ENCODE measurements at places on chromosomes 7 and 10.

DNA sequence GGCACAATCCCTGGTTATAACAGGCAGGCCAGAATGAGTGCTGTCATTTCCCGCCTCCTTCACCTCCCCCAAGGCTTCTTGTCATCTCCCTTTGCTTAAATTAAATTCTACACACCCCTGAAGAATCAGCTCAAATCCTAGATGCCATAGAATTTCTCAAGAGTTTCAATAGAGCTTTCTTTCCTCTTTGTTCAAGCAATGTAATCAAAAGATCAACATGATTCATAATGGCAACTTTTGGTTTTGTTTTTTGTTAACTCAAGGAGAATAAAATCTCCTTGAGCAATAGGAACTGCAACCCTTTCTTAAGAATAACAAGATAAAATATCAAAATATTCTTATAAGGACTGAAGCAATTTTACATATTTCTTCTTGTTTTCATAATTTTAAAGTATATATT, 180.8 kb upstream of the CDK1 start:
- no peak for DNase-seq

GRCh38 chr7:69896121-69896520, 297.8 kb downstream of the AUTS2 start:
- DNase-seq, result no peak

GRCh38 chr10:122571892-122572291, 11.3 kb downstream of the DMBT1 start:
- no peak for DNase-seq

DNA sequence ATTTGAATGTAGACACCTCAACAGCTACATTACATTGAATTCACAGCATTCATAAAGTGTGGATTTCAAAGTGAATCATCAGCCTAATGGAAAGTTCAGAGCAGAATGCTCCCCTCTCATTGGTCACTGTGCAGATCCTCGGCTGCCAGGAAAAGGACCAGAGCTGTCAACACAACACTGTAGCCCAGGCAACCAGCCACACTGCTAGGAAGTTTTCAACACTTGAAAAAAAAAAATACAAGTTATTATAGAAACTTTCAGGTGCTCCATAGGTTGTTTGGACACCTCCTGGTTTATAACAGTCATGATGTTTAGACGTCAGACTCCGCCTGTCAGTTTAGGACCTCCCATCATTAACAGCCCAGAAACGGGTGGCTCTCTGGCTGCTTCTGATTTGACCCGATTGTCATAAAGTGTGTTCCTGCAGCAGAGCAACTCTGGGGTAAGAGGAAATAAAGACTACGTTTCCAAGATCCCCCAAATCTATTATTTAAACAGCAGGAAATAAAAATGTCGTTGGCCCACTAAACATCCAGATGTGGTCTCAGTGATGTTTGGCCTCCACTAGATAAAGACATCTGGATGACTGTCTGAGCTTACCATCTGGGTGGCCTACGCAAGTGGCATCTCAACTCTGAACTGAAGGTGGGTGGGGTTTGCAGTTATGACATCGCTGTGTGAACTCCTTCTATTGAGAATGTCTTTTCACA, 117.4 kb downstream of the CABCOCO1 start:
- no peak for DNase-seq

GRCh38 chr7:90709501-90710465, 113.7 kb downstream of the CDK14 start:
- no peak for DNase-seq

GRCh38 chr7:27107391-27108381, 5.2 kb upstream of the HOXA2 start:
- no peak for DNase-seq

DNA sequence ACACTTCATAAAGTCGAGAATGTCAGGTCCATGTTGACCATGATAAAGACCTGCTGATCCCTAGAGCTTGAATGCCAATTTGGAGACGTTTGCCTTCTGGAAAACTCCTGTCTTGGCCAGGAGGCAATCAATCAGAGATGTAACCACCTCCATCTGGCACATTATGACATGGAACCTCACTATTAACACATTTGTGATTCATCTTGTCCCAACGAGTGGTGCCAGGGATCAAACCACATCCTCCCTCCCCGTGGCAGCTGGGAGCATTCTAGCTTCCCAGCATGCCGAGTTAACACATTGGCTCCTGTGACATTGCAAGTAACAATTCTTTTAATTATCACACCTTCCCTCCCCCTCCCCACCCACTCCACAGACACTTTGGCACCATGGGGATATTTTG, 84.0 kb upstream of the PPP1R17 start:
- DNase-seq, result no peak

- no peak for DNase-seq
Observed at GRCh38 chr7:41058986-41059741, 643.7 kb downstream of the INHBA start.

DNA sequence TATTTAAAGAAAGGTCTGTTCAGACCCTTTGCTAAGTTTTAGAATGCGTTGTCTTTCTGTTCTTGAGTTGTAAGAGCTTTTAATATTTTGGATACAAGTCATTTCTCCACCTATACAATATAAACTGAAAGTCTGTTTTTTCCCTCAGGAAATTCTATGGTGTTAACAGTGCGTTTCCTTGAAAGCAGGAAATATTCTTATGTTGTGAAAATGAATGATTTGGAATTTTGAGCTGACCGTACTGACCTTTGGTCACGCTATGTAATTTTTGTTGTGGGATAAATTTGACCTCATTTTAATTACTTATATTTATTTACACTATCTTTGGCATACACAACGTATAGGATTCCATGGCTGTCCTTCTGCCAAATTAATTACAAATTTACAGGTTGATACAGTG, 43.5 kb downstream of the PUS7 start:
- DNase-seq, result no peak

DNA sequence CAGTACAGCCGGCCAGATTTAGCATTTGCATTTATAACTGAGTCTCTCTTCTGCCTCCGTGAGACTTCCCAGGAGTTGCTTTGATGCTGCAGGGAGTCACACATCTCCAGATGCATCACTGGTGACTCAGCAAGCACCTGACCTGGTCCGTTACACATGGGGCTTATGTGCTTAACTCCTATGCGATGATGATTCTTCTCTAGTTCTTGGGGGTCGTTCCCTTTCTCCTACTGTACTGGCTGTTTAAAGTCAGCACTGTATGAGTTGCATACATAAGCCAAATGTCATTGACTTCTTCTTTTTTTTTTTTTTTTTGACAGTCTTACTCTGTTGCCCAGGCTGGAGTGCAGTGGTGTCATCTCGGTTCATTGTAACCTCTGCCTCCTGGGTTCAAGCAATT, 13.0 kb upstream of the AKR1E2 start:
- no peak for DNase-seq

GRCh38 chr7:132580277-132580676, 4.0 kb upstream of the PLXNA4 start:
- DNase-seq, result no peak

DNA sequence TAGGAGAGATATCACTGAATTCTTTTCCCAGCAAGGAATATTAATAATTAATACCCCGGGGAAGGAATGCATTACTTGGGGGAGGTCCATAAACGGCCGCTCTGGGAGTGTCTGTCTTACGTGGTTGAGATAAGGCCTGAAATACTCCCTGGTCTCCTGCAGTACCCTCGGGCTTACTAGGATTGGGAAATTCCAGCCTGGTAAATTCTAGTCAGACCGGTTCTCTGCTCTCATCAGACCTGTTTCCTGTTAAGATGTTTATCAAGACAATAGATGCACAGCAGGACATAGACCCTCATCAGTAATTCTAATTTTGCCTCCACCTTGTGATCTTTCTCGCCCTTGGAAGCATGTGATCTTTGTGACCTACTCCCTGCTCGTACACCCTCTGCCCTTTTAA, 162.8 kb upstream of the KCND2 start:
- DNase-seq, result no peak

- no peak for DNase-seq
Observed at GRCh38 chr10:72353965-72354355, 759 bp downstream of the DNAJB12 start.

DNA sequence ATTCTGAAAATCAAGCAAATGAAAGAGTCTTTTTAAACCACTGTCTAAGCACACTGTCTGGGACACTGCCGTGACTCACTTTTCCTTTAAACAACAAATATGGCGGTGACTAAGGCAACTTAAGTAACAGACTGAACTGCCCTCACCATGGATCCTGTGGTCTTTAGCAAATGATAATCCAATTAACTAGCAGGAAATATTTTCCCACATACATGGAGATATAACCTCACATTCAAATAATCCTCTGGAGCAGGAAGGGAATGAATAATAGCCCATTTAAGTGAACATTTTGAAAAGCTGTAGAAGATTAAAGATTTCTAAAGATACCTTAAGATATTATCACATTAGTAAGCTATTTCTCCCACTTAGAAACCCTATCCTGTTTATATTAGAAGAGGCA, 40.3 kb upstream of the LRRC17 start:
- DNase-seq, result no peak

- DNase-seq, result no peak
Observed at GRCh38 chr10:13365243-13365642, 17.1 kb upstream of the SEPHS1 start.

DNA sequence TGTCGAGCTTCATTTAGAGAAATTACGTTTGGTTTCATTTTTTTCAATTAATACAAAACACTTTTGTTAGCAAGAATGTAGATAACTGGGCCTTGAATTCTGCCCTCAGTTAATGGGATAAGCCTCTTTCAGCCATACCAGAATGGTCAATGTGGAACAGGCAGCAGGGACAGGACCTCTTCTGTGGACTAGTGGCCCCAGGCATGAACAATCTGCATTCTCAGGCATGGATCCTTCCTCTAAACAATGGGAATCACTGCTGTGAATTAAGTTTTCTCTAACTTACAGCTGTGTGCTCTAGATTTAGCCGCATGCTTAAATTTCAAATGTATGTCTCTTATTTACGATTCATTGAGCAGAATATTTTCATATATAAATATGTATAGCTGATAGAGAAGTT, 237.7 kb upstream of the PRKCQ start:
- DNase-seq, result no peak

DNA sequence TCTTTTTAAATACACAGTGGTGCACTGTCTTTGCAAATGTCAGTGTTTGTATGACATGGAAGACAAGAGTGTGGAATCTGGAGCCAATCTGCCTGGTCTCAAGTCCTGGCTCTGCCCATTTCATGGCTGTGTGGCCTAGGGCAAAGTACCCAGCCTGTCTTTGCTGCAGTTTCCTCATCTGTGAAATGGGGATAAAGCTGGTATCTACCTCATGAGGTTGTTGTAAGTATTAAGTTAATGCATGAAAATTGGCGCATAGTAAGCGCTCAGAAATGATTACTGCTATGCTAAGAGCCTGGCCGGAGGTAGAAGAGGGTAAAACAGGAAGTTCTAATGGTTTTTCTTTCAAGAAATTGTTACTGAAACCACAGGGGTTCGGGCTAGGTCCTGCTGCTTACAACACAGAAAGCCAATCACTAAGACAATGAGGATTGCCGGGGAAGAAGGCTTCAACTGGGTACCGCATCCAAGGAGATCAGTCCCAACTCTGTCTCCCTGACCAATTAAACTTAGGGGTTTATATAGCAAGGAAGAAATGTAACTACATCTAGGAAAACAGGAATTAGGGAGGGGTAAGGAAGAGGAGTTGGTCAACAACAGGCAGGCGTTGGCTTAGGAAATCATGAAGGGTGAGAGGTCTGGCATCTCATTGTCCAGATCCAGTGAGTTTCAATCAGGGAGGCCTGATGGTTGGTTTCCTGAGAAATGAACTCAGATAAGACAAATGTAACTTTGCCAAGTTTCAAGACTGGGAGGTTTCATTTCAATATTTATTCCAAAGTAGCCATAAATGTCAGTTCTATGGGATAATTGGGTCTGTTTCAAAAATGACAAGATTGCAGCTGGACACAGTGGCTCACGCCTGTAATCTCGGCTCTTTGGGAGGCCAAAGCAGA, 57.0 kb downstream of the CHST3 start:
- no peak for DNase-seq

DNA sequence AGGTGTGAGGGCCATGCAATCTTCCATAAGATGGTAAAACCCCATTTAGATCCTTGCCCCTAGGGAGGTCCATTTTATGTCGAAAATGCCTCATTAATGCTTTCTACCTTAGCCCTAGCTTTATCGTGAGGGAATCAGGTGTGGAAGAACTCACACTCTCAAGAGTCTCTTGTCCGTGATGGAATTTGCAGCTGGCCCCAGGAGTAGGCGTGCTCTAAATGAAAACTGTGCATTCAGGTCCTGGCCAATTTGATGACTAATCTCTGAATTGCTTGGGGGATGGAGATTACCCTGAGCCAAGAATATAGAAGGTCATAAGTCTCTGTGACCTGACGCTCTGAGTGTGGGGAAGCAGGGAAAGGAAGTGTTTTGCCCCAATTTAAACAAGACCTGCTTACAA, 6.6 kb downstream of the C10orf90 start:
- DNase-seq, result no peak

DNA sequence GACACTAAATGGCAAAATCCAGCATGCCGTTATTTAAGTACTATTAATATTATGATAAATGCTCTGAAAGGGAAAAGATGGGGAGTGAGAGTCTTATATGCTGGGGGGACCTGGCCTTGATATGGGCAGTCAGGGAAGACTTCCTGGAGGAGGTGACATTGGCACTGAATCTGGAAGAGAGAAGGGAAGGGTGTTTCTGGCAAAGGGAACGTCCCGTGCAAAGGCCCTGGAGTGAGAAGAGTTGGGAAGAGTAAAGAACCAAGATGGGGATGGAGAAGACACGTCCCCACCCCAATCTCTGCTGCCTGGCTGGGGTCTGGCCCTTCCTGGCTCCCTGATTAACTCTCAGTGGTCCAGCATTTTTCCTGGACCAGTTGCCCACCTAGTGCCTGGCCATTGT, 5.0 kb upstream of the GRIFIN start:
- no peak for DNase-seq

DNA sequence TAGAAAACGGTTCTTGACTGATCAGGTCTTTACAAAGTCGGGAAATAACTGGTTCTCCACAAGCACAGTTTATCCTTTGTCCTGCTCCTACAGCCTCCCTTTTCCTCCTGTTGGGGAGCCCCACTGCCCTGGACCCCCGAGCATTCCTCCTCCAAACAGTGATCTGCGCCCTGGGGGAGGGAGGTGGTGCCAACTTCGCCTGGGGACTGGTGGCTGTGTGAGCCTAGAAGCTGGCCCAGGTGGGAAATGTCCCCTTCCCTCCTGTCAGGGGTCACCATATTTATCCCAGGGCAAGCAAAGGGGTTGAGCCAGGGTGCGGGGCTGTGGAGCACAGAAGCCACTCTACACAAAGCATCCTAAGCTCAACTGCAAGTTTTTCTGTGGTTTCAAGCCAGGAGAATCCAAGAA, 5.2 kb downstream of the HMX3 start:
- no peak for DNase-seq

DNA sequence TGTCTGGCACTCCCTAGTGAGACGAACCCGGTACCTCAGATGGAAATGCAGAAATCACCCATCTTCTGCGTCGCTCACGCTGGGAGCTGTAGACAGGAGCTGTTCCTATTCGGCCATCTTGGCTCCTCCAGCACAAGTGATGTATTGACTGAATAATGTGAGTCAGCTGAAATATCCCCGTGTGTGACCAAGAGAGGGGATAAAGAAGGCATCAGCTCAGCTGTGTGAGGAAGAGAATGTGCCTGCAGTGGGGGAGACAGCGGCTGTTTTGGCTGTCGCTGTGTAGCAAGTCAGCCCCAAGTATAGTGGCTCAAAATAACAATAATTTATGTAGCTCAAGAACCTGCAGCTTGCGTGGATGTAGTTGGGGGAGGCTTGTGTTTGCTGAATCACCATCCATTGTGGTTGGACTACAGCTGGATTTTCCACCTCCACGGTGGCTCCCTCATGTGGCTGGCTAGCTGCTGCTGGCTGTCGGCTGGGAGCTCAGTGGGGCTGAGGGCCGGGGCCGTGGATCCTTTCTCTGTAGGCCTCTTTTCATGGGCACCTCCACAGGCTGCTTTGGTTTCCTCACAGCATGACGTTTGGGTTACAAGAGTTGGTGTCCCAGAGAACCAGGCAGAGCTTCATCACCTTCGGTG, 434.5 kb downstream of the CCSER2 start:
- DNase-seq, result no peak

All from naive thymus-derived CD8-positive, alpha-beta T cell (primary cell).